ENCODE measurements at places on chromosomes 5 and 9.

- peak; percentile 13 for DNase-seq
These were observed 29.1 kb upstream of the SLC6A3 start for GRCh38 chr5:1474183-1474839.

GRCh38 chr5:51033215-51033614 is 350.0 kb upstream of the ISL1 start:
- no peak for DNase-seq

- DNase-seq: no peak
These were observed 82.2 kb downstream of the PRELID2 start for GRCh38 chr5:145752947-145753346.

GRCh38 chr5:93990504-93991070 is 249.2 kb upstream of the POU5F2 start:
- no peak for DNase-seq

Data from right hindlimb (tissue), 1 donor.